MG63 (cell line): ENCODE measurements at places on chromosomes 7 and 10. TPM values are rescaled to one million over a fixed set of nuclear protein-coding genes. Genes with fewer than 3 reads are reported as not detected.

GRCh38 chr10:61029411-61029810 lies 85.4 kb upstream of the RHOBTB1 start:
- no peak for DNase-seq

DNA sequence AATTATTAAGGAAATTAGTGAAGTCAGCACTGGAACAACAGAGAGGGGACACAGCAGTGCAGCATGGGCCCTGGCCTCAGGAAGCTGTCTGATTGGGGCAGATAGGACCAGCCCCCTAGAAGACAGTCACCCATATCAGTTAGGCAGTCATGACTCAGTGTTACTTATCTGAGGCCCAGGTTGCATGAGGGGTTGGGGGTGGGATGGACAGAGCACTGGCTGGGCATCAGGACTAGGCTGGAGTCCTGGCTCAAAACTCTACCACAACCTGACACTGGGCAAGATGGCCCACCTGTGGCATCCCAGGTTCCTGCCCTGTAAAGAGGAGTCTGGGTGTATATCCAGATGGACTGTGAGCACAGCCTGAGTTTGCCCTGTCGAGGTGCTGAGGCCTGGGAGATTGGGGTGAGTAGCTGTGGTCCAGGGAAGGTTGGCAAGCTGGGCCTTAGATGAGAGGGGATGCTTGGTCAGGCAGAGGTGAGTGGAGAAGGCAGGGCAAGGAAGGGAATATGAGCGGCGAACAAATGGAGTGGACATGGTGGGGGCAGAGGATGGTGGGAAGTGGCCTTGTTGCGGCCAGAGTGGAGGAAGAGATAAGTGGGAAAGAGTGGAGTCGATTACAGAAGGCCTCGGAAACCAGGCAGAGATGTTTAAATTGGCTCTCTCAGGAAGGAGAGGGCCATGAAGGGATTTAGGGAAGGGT lies 37.5 kb downstream of the HK1 start:
- no peak for DNase-seq

DNA sequence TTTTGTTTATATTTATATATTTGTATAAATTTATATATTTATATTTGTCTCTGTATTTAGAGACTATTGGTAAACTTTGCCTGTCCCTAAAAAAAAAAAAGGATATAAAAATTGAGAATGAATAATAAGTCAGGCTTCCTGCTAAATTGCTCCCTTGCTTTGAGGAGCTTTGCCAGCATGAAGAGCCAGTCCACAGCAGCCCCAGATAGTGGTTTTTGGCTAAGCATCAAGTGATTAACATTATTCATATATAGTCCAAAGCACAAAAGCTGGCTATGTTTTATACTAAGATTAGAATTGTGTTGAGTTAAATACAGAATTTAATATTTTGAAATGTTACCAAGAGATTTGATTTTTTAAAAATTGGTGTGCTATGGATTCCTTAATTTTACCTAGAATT lies 264.9 kb upstream of the FERD3L start:
- peak; percentile 58 for DNase-seq

GRCh38 chr10:113487154-113487553 lies 65.7 kb upstream of the HABP2 start:
- DNase-seq = no peak

- DNase-seq = no peak
Observed at GRCh38 chr7:133871757-133872156, 255.4 kb upstream of the LRGUK start.

FAM221A gene
- 0.63 and 1.6 TPM in 2 replicates for total RNA-seq
